ENCODE measurements at places on chromosomes 5 and 9.
A peak's percentile ranks its signal among the peaks of the same experiment; 100 is the strongest.

DNA sequence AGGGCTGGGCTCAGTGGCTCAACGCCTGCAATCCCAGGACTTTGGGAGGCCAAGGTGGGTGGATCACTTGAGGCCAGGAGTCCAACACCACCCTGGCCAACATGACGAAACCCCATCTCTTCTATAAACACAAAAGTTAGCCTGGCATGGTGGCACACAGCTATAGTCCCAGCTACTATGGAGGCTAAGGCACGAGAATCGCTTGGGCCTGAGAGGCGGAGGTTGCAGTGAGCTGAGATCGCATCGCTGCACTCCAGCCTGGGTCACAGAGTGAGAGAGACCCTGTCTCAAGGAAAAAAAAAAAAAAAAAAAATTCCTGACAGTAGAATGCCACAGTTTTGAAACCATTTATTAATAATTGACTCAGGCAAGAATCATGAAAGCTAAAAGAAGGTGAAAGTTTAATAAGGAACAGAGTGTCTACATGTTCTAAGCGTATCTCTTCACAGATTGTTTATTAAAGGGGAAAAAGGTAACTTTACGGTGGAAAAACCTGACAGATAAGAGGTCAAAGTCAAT is 5.7 kb upstream of the PTGR1 start:
- no peak for DNase-seq

- no peak for DNase-seq
Measured at GRCh38 chr5:34494111-34494755, 161.9 kb upstream of the RAI14 start.

DNA sequence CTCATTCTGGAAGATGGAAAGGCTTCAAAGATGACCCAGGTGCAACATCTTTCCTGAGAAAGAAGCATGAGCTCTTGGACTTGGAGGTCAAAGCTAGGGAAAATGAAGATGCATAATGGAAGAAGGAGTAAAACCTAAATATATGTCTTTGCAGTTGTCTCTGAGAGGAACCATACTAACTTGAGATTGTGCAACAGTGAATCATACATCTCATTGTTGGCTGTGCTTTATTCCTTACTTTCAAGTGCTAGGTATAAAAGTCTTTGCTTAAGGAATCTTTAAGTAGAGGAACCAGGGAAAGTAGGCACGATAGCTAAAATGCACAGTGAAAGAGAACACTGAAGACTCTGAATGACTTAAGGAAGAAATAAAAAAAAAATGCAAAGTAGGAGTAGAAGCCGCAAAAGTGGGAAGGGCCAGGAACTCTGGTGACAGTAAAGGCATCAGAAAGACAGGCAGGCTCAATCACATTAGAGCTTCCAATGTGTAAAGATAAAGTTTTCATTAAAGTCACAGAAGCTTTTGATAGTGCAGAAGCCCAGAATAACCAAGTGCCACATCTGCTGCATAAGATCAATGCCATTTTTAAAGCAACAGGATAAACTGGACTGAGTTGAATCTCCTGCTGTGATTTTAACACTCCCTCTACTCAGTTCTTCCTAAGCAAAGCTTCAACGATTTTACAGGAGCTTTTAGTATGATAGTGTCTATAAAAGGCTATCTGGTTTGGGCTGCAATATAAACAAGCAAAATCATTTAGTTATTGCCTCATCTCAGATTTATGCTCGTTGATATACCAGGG is 432.3 kb upstream of the EDIL3 start:
- DNase-seq, result no peak

- DNase-seq, result no peak
Measured at GRCh38 chr9:16450578-16450977, 419.9 kb downstream of the BNC2 start.

- no peak for DNase-seq
Measured at GRCh38 chr5:78819707-78820106, 165.4 kb downstream of the ARSB start.

- DNase-seq, result no peak
Measured at GRCh38 chr5:132228241-132229035, 785 bp upstream of the P4HA2 start.

DNA sequence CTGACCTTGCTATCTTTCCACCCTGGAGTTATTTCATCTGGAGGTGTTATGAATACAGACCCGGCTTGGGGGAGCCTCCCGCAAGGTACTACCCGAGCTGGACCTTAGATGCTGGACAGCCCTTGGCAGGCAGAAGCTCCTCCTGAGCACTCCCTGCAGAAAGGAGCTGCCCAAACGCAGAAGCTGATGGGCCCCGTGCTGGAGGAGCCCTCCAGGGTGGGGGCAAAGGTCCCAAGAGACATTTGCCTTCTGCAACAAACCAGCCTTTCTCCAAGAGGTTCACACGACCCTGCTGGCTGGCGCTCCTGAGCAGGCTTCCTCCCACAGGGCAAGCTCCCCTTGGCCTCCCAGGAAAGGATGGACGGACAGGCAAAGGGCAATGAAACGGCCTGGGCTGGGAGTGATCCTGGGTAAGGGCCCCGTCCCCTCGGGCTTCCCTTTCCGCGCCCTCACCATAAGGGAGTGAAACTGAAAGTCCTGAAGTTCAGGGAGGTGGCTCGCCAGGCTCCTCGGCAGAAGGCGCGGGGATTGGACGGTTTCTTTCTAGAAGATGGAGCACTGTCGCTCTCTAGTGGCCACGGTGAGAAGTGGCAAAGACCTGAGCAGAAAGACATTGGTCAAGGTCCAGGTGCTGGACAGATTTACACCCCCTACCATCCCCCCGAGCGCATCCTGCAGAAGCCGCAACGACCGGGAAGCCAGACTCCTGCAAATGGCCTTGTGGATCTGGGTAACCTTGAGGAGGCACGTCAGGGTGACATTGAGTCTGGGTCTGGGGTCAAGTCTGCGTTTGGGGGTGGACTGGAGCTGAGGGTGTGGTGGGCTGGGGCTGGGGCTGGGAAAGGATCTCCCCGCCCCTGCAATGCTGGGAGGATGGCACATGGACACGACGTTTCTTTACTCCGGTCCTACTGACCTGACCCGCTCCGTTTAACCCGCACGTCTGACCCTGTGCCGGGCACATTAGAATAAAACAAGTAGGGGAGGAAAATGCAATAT is 56.4 kb downstream of the NEURL1B start:
- DNase-seq, result peak; percentile 75

GRCh38 chr5:119322948-119323537 is 32.8 kb upstream of the TNFAIP8 start:
- no peak for DNase-seq

GRCh38 chr5:129341306-129341705 is 118.8 kb upstream of the ADAMTS19 start:
- DNase-seq, result no peak

- DNase-seq, result peak; percentile 57
Measured at GRCh38 chr5:172113036-172113435, 75.0 kb downstream of the STK10 start.

GRCh38 chr5:37015795-37016666 is 139.5 kb downstream of the NIPBL start:
- DNase-seq, result no peak

- DNase-seq, result no peak
Measured at GRCh38 chr5:93642526-93642925, 59.5 kb downstream of the NR2F1 start.

DNA sequence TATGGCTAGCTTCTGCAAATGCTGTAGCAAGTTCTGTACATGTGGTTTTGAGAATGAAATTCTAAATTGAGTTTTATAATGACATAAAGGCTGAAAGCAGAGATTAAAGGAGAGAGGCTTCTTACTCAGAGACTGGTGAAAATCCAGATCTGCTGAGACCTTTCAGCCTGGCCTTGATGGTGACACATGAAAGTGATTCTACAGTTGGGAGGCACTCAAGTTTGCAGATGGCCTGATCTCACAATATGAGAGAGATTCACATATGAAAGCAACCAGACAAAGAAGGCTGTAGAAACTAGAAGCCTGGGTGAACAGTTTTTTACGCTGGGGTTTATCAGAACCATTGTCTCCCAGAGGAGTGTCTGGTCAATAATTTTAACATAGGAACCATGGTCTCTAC is 49.0 kb downstream of the RAB3C start:
- no peak for DNase-seq

GRCh38 chr9:124510650-124511425 is 3.6 kb upstream of the NR5A1 start:
- DNase-seq, result no peak

- DNase-seq, result no peak
Measured at GRCh38 chr9:93193388-93194220, 9.7 kb downstream of the WNK2 start.

GRCh38 chr5:43290726-43291125 is 22.5 kb downstream of the HMGCS1 start:
- DNase-seq, result no peak

- DNase-seq, result no peak
Measured at GRCh38 chr9:99948482-99948881, 42.0 kb downstream of the STX17 start.

GRCh38 chr9:124040935-124041816 is 29.6 kb downstream of the LHX2 start:
- DNase-seq, result peak; percentile 34
